Activated naive CD4-positive, alpha-beta T cell treated with anti-CD3 and anti-CD28 coated beads, Interleukin-2, amount 10 ng/mL, durations not matched to agents 7 days and 5 days (primary cell): ENCODE measurements at places on chromosomes 3 and 15.

DNA sequence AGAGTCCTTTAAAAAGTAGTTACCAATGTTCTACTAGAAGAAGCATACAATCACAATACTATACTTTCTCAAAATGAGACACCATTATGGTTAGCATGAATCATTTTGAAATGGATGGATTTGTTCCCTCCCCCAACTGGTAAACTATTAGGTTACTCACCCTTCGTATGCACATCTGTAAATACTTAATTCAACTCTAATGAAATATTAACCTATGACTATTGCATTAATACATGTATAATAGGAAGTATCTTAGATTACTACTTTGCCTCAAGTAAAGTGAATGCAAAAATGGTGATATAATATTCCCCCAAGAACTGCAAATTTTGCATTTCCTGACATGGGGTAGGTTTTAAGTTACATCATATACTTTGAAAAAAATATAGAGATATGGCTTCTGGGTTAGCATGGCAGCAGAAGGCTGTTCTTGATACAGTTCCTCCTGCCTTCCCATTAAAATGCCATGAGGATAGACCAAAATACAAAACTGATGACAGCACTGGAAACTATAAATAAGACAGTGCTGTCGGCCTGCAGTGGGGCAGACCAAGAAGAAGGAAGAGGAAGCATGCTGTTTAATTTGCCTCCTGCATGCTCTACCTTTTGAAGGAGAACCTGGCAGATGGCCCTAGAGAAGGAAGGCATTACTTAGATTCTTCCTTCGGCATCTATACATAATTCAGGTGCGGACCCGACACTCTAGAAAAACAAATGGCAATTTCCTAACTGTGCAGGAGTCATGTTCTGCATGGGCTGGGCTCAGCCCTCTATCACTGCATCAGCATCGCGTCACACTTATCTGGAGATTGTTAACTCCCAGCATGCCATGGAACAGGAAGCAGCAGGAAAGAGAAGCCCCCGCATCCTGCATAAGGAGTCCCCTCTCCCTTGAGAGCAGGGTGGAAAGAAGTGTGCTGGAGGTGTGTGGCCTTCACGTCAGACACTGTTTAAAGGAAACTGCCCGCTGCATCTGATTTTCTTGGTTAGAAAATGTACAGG is 41.8 kb upstream of the NEO1 start:
- DNase-seq = no peak

DNA sequence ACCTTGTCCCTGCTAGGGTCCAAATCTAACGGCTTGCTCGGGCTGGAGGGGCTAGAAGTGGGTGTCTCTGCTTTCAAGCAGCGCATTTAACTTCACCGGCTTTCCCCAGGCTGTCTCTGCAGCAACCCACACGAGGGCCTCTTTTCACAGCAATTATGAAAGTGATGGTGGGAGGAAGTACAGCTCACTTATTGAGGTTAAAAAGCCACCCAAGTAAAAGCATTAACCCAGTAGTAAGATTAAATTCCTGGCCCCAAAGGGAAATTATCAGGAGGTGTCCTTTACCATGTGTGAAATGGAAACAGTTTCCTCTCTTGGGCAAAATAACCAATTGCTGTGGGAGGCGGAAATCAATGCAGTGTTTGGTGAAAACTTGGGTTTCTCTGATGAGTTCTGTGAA is 41.1 kb downstream of the NGRN start:
- peak; percentile 50 for DNase-seq

DNA sequence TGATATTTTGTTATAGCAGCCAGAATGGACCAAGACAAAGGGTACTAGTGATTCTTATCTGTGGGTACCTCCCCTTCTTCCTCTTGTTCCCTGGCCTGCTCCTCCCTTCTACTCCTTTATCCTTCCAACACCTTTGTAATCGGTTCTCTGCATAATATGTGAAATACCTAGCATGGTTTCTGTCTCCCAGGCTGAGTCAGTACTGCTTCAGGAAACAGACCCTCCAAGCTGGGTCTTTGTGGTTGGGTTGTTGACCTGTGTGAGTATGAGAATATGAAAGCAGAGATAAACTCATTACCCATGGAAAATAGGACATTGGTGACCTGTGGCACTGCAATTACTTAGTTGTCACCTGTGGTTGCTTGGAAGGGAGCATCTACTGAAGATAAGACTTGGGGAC is 69.3 kb upstream of the KLF13 start:
- no peak for DNase-seq

- DNase-seq = no peak
Observed at GRCh38 chr3:39780352-39780751, 29.1 kb upstream of the MYRIP start.

- no peak for DNase-seq
Observed at GRCh38 chr3:49751501-49751900, 27.8 kb upstream of the GMPPB start.
